Neuronal stem cell (in vitro differentiated cells): ENCODE measurements at places on chromosomes 5 and 9.

DNA sequence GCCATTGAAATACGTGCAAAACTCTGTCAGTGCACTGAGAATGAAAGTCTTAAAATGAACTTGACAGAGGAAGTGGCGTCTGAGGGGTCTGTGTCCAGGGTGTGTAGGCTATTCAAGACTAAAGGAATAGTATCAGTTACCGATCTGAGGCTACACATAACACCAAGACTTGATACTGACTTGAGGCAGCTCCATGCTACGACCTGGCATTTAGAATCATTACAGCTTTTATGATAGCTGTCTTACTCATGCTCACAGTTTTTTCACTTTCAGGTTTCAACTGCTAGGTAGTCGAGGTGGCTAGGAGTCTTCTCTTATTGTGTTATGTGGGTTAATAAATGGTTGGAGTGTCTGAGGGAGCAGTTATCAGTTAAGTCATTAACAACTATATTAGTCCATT is 92.8 kb upstream of the SLCO6A1 start:
- H3K36me3 ChIP-seq = no peaks in the 10 kb centered on the region
- H3K4me3 ChIP-seq = no peak overlapping the region
- no peaks in the 10 kb centered on the region for H3K4me1 ChIP-seq
- DNase-seq = no peak
- no peak overlapping the region for H3K27ac ChIP-seq
- no peaks in the 10 kb centered on the region for H3K27me3 ChIP-seq

- no peaks in the 10 kb centered on the region for H3K36me3 ChIP-seq
- peaks cover 16% of the 10 kb centered on the region for H3K4me1 ChIP-seq
- DNase-seq = no peak
- no peak overlapping the region for H3K27ac ChIP-seq
- no peak overlapping the region for H3K4me3 ChIP-seq
- no peaks in the 10 kb centered on the region for H3K27me3 ChIP-seq
Measured at GRCh38 chr9:84917366-84918070, 248.0 kb downstream of the NTRK2 start.

GRCh38 chr5:172533399-172534228 is 79.3 kb upstream of the SH3PXD2B start:
- DNase-seq = no peak
- no peaks in the 10 kb centered on the region for H3K36me3 ChIP-seq
- H3K27ac ChIP-seq = no peak overlapping the region
- H3K4me1 ChIP-seq = no peaks in the 10 kb centered on the region
- H3K4me3 ChIP-seq = no peak overlapping the region

GRCh38 chr9:6051511-6051950 is 36.1 kb upstream of the RANBP6 start:
- H3K4me1 ChIP-seq = peaks cover 5% of the 10 kb centered on the region
- no peaks in the 10 kb centered on the region for H3K27me3 ChIP-seq
- no peak overlapping the region for H3K4me3 ChIP-seq
- H3K27ac ChIP-seq = no peak overlapping the region
